Naive thymus-derived CD4-positive, alpha-beta T cell (primary cell): ENCODE measurements at places on chromosomes 2 and 18. TPM values are rescaled to one million over a fixed set of nuclear protein-coding genes. Genes with fewer than 3 reads are reported as not detected.

GRCh38 chr2:217096474-217097225, 236.8 kb upstream of the TNP1 start:
- DNase-seq: no peak

- no peak for DNase-seq
Measured at GRCh38 chr2:120261387-120262006, 8.8 kb downstream of the RALB start.

RUFY4 gene
- polyA plus RNA-seq: not detected

BOLL gene
- polyA plus RNA-seq: 0.08 TPM
